Effector memory CD8-positive, alpha-beta T cell (primary cell): ENCODE measurements at places on chromosomes 13 and 19.

DNA sequence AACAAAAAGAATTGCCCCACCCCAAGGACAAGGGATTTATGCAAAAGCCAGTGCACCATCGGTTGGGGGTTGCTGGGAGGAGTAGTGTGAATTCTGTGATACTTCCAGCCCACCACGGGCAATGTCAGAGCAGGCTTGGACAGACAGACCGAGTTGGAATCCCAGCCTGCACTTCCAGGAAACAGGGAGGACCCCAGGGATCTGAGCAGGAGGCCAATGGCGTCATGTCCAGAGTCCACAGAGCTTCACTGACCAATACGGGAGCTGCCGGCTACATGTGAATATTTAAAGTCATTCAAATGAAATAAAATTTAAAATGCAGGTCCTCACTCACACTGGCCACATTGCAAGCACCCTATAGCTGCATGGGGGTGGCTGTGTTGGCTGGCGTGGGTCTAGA lies 10.9 kb downstream of the ZNRF4 start:
- DNase-seq: no peak

DNA sequence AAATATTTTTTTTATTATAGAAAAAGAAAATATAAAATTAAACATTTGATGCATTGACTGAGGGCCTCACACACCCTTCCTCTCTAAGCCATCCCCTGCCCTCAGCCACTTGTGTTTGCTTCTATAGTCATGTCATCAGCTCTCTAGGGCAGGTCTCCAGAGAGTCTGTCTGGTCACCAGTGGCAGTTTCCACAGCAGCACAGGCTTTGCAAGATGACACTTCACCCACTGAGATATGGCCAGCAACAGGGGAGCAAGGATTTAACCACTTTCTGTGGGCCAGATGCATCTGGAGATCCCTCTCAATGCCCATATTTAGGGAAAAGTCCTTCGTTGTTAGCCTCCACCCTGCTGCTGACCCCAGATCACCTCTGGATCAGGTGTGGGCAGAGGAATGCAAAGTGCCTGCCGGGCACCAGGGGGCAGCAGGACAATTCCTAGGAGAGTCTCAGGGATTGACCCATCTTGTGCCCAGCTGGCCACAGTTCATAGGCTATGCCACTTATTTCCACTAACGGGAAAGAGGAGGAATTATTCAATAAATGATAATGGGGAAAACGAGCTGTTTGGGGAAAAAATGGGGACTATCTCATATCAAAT lies 4.8 kb downstream of the ABCC4 start:
- peak; percentile 4 for DNase-seq

GRCh38 chr13:113116206-113116800 lies 6.3 kb upstream of the F10 start:
- no peak for DNase-seq

- DNase-seq: no peak
Observed at GRCh38 chr13:107322228-107322627, 754.3 kb upstream of the ARGLU1 start.

- DNase-seq: no peak
Observed at GRCh38 chr19:32459204-32459865, 53.8 kb downstream of the DPY19L3 start.

GRCh38 chr19:1826557-1827521 lies 14.8 kb upstream of the ATP8B3 start:
- DNase-seq: no peak

- no peak for DNase-seq
Observed at GRCh38 chr13:37070956-37071355, 11.5 kb upstream of the SUPT20H start.

DNA sequence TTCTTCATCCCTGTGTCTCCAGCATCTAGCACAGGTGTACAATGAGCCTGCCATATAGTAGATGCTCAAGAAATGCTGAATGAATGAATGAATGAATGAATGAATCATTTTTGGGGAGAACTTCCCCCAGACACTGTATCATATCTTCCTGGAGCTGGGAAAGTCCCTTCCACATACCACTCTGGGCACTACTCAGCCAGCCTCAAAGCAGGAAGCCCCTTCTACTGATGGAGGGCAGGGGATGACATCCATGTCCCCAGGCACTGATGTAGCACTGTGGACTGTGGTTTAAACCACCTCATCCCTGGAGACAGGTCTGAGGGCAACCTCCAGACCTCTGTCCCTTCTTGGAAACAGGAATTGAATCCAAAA lies 4.8 kb downstream of the GNA15 start:
- no peak for DNase-seq

- DNase-seq: no peak
Observed at GRCh38 chr19:28456708-28457320, 756.1 kb downstream of the UQCRFS1 start.

GRCh38 chr19:41951686-41952172 lies 7.4 kb downstream of the RABAC1 start:
- DNase-seq: peak; percentile 88

DNA sequence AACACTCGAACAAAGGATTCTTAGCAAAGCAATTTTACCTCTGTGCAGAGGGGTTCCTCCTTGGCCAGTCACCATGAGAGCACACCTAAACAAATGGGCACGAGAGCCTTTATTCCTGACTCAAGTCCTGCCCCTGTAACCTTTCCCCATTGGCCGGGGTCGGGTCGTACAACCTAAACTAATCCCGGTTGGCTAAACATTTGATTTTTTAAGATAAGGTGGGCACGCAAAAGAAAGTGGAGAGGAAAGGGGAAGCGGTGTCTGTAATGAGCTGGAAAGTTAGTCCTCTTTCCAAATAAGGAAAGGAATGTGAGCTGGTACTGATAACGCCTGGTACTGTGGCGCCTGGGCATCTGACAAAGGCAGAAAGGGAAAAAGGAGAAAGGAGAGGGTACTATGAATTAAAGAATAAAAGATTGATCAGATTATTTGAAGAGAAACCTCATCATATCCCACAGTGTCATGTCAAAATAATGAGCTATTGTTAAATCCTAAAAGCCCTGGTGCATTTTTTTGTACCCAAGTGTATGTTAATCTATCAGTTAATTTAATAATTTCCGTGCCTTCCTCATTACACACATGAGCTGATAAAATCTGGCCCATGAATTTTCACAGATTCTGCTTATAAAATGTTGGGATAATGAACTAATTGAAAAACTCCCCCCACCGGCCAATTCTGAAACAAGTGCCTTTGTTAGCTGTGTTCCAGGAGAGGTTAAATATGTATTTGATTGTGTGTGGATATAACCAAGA lies 335.7 kb downstream of the RFC3 start:
- no peak for DNase-seq

GRCh38 chr19:6218491-6219146 lies 61.2 kb downstream of the MLLT1 start:
- DNase-seq: peak; percentile 81

GRCh38 chr19:10662384-10663251 lies 8.5 kb downstream of the ILF3 start:
- no peak for DNase-seq

GRCh38 chr19:44212866-44213346 lies 574 bp downstream of the ZNF227 start:
- no peak for DNase-seq

- DNase-seq: no peak
Observed at GRCh38 chr13:22201375-22201925, 530.6 kb downstream of the FGF9 start.

DNA sequence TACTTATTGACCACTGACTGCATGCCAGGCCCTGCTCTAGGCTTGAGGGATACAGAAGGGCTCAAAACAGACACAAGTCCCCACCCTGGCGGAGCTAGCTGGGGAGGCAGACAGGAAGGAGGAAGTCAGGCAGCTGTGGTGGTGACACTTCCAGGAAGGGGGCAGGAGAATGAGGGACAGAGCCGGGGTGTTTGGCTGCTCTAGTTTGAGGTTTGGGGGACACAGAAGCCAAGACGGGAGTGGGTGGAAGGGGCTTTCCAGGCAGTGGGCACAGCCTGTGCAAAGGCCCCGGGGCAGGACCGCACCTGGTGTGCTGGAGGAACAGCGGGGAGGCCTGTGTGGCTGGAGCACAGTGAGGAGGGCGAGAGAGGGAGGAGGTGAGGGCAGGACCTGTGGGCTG lies 4.0 kb downstream of the MRPL54 start:
- DNase-seq: no peak

- DNase-seq: peak; percentile 77
Observed at GRCh38 chr19:2474232-2475017, 1.5 kb upstream of the GADD45B start.

GRCh38 chr13:24141333-24141910 lies 19.1 kb upstream of the SPATA13 start:
- no peak for DNase-seq

DNA sequence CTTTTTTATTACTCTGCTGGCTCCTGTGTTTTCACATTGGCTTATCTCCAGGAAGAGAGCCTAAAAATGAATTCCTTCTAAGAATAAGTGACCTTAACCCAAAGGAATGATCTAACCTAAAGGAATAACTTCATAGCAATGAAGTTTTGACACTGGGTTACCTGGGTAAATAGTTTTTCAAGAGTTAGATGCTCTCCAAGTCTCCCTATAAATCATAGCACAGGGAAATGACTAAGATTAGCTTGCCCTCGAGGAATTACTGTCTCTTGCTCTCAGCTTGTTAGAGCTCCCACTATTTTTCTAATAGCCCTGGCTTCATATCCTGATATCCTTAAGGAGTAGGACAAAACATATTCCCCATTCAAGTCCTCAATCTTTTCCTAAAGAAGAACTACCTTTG lies 66.3 kb downstream of the SPRY2 start:
- DNase-seq: no peak

GRCh38 chr19:8592231-8593009 lies 15.2 kb upstream of the MYO1F start:
- DNase-seq: peak; percentile 95

- DNase-seq: no peak
Observed at GRCh38 chr19:16605553-16605994, 22.4 kb downstream of the MED26 start.

- no peak for DNase-seq
Observed at GRCh38 chr13:113592571-113592970, 8.0 kb downstream of the TFDP1 start.

DNA sequence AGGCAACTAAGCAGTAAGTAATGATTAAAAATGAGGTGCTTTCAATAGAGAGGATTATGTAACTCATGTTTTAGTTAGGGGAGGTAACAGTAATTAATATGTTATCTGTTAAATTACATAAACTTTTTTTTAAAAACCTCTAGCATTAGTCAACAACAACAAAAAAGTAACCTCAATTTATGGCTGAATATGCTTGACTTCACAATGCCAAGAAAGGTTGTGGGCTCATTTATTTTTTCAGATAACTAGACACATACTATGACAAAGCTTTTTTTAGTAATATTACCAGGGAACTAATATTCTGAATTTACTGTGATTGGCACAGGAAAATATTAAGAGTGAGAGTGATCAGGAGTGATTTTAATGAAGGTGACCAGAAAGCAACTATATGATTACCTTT lies 54.9 kb downstream of the KCNRG start:
- no peak for DNase-seq

DNA sequence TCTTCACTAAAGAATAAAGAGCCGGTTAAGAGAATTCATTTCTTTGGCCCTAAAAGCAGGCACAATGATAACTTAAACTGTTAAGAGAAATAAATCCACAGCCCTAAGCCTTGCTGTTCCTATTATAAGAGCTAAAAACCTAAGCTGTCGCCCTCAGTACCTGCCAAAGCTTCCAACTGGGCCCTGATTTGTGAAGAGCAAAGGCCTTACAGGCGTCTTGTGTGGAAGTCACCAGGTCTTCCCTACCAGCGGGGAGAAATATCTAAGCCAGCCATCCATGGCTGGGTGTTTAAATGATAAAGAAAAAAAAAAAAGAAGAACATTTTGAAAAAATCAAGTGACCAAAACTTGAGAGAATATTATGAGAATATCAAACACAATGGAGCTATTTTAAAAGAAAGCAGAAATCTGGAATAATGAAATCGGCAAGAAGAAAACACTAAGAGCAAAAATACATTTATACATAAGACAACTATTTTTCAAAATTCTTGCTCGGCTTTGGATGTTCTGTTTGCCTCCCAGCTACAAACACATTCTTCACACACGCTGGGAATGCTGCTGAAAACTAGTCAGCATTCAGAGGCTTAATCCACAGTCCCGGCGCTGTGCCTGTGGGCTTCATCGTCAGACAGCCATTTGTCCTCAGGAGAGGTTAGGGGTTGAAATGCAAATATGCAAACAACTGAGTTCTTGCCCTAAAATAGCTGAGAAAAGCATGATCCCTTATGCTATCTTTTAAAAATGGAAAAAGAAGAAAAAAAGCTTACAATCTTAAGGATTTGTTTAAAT lies 89.8 kb upstream of the LSM14A start:
- DNase-seq: no peak

- DNase-seq: peak; percentile 57
Observed at GRCh38 chr19:40612831-40613689, 11.9 kb downstream of the LTBP4 start.

- no peak for DNase-seq
Observed at GRCh38 chr13:35567406-35567980, 91.0 kb upstream of the MAB21L1 start.

- no peak for DNase-seq
Observed at GRCh38 chr19:10966809-10967208, 6.0 kb downstream of the SMARCA4 start.

DNA sequence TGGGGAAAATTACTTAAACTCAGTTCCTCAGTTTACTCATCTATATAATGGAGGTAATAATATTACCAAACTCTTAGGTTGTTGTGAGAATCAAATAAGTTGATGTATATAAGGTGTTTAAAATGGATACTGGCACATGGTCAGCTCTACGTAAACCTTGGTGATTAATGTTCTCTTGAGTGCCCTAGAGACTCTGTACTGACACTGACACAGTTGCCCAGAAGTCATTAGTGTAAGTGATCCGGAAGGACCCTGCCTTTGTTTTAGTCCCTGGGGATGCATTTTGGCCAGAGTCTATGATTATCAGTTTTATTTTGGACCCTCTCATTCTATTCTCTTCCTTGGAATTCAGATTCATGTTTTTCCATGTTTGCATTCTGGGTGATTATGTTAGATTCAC lies 31.9 kb downstream of the CHST8 start:
- no peak for DNase-seq

GRCh38 chr19:7455600-7456296 lies 33.1 kb downstream of the PEX11G start:
- no peak for DNase-seq

- no peak for DNase-seq
Observed at GRCh38 chr13:69291292-69291906, 816.2 kb upstream of the ATXN8OS start.

DNA sequence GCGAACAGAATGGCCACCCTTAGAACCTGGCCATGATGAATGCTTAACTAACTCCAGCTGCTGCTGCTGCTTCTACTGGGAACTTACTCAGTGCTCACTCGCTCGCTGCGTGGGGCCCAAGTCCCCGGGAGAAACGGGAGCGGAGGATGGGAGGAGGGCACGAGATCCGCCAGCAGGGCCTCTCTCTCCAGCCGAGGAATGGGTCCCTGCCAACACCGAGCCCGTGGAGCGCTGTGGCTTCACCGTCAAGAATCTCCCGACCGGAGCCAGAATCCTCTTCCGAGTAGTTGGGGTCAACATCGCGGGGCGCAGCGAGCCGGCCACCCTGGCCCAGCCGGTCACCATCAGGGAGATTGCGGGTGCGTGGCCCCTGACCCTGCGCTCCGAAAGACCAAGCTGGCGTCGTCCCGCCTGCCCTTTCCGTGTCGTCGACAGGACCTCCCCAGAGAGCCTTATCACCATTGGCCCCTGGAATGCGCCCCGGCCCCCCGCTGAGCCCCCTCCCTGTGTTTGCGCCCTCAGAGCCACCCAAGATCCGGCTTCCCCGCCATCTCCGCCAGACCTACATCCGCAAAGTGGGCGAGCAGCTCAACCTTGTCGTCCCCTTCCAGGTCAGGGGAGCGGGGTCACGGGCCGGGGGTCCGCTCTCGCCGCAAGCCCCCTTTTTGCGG lies 17.8 kb upstream of the EMC10 start:
- DNase-seq: no peak
